ENCODE measurements at places on chromosomes 13 and 19.

GRCh38 chr13:79722885-79723445, 242.0 kb downstream of the NDFIP2 start:
- DNase-seq = no peak

GRCh38 chr13:73924607-73925006, 209.6 kb downstream of the KLF12 start:
- DNase-seq = no peak

- DNase-seq = peak; percentile 66
Measured at GRCh38 chr13:108961542-108962125, 332.2 kb downstream of the MYO16 start.

DNA sequence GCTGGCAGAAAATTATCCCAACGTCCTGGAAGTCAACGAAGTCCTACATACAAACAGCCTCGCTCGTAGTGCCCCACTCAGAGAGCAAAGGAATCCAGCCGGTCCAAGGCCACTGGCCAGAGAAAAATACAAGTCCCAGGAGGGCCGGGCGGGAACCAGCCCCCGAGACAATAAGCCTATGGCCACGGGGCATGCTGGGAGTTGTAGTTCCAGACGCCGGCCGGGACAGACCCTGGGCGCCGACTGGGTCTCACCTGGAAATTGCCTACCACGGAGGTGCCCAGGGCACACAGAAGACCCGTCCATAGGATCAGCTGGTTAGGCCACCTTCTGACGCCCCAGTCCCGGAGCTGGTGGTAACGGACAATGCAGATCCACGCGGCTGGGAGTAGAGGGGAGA, 5.4 kb downstream of the TMEM150B start:
- no peak for DNase-seq
